Activated CD4-positive, alpha-beta T cell treated with anti-CD3 and anti-CD28 coated beads, Interleukin-2, amount 50 U/mL, for 24 hours (primary cell): ENCODE measurements at places on chromosomes 7 and 10.

DNA sequence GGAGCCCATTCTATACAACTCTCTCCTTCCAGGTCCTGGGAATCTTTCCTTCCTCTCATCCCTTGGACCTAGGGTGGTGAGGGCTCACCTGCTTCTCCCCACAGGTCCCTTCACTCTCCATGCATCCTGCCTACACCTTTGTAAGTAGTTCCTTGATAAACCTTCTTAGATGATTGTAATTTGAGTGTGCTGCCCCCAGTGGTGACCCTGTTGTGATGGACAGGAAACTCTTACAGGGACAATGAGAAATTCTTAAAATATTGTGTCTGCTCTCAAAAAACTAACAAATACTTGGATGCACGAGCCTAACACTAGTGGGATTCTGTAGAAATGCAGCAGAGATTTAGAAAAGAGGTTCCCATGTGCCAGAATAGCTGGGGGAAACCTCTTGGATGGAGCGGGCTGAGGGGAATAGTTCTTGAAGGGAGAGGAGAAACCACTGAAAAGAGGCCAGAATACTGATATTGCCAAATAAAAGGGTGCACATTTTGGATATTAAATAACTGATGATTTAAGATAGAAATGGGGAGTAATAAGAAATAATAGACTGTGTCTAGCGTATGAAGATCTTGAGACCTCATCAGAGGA is 6.7 kb upstream of the PAXIP1 start:
- DNase-seq: no peak

GRCh38 chr7:134196439-134196838 is 69.3 kb downstream of the LRGUK start:
- no peak for DNase-seq

DNA sequence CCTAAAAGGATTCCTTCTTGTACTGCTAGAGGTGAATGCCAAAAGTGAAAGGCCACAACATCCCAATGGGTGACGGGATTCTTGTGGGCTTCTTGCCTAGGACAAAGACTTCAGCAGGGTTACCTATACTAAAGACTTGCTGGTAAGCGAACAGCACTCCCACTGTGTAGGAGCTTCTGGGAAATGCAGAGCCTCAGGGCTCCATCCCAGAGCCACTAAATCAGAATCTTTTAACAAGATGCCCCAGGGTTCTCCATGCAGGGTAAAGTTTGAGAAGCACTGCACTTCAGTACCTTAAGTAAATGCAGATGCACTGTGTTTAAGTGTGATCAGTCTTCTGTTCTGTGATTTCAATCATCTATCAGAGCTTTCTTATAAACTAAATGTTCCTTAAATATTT is 266.9 kb upstream of the KLF14 start:
- no peak for DNase-seq

DNA sequence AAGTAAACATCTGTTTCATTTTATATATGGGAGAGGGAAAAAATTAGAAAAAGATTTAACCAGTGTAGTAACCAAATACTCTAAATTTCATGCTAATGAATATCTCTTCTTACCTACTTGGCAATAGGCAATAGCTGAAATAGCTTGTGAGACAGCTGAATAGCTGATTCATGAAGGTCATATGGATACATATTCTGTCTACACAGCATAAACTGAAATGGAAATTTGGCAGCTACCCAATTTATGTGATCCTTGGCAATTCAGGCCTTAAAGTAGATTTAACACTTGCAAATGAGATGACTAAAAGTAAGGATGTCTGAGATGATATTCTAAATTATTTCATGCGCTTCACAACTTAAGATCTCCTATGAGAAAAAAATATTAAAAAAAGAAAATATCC is 261.2 kb upstream of the SEMA3A start:
- DNase-seq: no peak

DNA sequence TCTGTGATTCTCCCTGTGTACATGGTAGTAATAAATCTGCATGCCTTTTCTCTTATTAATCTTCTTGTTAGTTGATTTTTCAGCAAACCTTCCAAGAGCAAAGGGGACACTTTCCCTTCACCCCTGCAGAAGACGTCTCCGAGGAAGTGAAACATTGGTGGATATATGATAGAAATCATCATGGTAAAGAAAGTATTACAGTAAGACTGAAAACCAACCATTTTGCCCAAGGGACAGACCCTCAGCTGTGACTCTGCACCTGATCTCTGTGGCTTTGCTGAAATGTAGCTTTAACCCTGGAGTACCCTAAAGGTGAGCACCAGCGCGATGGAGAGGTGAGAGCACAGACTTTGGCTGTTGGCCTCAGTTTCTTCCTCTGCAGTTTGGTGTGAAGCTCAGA is 32.8 kb upstream of the MYO3A start:
- no peak for DNase-seq

GRCh38 chr10:125627646-125628045 is 55.3 kb downstream of the TEX36 start:
- DNase-seq: no peak

DNA sequence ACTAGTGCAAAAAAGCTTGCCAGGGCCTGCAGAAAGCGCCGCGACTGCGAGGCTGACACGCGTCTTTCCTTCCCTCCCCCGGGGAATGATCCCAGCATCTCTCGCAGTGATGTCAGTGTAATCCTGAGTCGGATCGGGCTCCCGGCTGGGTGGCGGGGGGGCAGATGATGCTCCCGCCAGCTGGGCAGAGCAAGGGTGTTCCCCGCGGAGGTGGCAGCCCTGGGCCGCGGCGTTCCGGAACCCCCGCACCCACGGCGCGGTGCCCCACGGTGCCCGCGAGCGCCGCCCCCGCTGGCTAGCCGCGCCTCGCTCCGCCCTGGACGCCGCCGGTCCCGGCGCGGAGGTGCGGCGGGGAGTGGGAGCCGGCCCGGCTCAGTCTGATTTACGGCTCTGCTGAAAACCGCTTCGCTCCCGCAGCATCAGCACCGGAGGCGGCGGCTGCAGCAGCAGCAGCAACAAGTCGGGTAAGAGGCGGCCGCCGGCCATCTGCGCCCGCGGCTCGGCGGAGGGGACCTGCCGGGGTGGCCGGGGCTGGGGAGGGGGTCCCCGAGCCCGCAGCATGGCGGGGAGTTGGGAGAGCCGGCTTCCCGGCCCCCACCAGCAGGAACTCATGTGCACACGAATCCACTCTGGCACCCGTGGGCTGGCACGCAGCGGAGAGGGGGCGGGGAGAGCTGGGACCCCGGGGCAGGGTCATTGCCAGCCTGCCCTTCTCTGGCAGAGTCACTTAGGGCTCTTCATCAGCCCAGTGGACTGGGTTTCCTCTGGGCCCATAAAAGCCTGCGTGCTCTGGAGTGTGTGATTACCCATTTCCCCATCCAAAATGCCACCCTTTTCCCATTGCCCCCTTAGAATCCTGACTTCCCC is at the start of gene ZNF365:
ZNF365 (plus strand) TSS at position 375 of the 867 bp plus-strand sequence. CDS start 1,825 bp downstream, outside the sequence.
- peak; percentile 13 for DNase-seq

DNA sequence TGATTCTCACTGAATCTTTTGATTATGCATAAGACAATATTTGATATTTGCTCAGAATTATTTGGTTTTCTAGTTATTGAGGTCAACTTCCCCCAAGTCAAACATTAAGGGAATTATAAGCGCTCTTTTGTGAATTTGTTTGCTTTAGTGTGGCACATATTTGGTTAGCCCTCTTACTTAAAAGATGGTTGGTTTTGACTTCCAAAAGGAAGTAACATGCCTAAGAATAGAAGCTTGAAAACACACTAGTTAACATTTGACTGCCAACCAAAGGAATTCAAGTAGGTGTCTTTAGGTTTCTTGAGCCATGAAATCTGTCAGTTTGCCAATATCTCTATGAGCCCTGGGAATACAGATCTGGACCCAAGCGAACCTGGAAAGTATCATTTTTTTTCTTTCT is 24.9 kb downstream of the STEAP4 start:
- no peak for DNase-seq

GRCh38 chr10:77036993-77037734 is 600.4 kb downstream of the KCNMA1 start:
- DNase-seq: no peak

- DNase-seq: no peak
Observed at GRCh38 chr7:1942941-1943289, 272.8 kb downstream of the ELFN1 start.

- DNase-seq: no peak
Observed at GRCh38 chr7:151889406-151890354, 12.8 kb upstream of the PRKAG2 start.

DNA sequence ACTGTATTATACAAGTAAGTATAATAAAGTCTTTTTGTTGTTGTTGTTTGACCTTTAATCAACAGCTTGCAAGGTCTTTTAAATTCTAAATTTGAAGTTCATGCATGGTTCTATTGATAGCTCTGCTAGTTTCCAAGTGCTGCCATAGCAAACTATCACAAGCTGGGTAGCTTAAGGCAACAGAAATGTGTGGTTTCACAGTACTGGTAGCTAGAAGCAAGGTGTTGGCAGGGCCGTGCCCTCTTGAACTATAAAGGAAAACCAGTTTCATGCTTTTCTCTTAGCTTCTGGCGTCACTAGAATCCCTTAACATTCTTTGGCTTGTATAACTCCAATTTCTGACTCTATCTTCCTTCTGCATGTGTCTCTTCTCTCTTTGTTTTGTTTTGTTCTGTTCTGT is 1021.9 kb upstream of the AUTS2 start:
- DNase-seq: no peak
